ENCODE measurements at places on chromosomes 4 and X.

- DNase-seq = no peak
Observed at GRCh38 chr4:168604496-168605373, 107.9 kb downstream of the PALLD start.

GRCh38 chr4:187464573-187464972 is 531.0 kb upstream of the ZFP42 start:
- DNase-seq = no peak

DNA sequence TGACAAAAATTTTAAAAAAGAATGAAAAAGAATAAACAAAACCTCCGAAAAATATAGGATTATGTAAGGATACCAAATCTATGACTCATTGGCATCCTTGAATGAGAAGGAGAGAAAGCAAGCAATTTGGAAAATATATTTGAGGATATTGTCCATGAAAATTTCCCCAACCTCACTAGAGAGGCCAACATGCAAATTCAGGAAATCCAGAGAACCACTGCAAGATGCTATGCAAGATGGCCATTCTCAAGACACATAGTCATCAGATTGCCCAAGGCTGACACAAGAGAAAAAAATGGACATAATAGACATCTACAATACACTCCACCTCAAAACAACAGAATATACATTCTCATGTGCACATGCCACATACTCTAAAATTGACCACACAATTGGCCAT is 135.9 kb upstream of the SPANXB1 start:
- no peak for DNase-seq

GRCh38 chr4:73777612-73778011 is 37.2 kb downstream of the CXCL8 start:
- DNase-seq = no peak

DNA sequence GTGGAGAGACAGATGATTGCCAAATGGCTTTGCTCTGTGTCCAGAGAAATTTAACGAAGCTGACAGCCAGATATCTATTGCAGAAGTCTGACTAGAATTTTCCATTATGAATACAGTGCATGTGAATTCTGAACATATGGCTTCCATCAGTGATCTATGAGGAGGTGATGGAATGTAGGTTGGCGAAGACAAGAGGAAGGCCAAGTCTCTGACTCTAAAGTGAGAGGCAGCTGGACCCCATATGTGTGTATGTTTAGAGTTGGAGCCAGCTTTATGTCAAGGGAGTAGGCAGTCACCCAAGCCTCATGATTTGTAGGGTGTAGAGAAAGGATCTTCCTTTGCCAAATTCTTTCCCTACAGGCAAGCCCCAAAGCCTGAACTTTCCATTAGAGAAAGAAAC is 76.2 kb upstream of the TEX13D start:
- DNase-seq = no peak

- DNase-seq = no peak
Observed at GRCh38 chr4:152283801-152284470, 252.0 kb downstream of the FBXW7 start.

DNA sequence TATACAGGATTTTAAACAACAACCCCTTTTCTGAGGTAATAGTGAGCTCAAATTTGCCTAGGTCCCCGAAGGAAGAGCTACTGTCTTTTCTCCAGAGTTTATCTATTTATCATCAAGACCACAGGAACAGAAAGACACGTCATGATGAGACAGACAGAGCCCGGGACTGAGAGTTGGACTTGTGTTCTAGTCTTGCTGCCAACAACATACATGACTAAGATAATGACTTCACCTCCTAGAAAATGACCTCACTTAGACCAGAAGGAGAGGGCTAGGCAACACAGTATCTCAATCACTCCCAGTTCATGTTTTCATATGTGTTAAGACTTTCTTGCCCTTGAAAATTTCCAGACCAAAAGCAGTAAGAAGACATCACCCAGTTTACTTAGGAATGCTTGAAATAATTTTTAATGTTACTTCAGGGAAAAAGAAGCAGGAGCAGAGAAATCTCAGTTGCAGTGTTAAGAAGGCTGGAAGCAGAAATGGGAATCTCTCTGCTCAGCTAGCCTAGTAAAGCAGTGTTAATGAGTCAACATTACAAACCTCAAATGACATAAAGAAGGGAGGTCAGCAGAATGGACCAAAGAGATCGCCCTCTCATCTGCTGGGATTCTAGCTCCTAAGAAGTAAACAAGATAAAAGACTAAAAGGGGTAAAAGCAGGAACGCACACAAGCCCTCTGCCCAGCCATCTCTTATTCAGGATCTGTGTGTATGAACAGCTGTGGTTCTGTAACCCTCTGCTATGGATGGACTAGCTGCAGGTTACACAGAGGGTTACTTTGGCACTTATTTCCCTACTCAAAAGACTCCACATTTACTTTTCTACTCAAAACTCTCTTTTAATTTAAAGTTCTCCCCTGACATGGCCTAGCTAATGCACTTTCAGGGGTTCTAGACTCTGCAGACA is 24.8 kb downstream of the PDGFC start:
- no peak for DNase-seq

GRCh38 chrX:38260231-38260630 is 39.6 kb upstream of the SRPX start:
- DNase-seq = no peak

- no peak for DNase-seq
Observed at GRCh38 chr4:80266902-80267380, 477 bp downstream of the FGF5 start.

GRCh38 chr4:53693909-53694308 is 102.6 kb upstream of the LNX1 start:
- DNase-seq = no peak

DNA sequence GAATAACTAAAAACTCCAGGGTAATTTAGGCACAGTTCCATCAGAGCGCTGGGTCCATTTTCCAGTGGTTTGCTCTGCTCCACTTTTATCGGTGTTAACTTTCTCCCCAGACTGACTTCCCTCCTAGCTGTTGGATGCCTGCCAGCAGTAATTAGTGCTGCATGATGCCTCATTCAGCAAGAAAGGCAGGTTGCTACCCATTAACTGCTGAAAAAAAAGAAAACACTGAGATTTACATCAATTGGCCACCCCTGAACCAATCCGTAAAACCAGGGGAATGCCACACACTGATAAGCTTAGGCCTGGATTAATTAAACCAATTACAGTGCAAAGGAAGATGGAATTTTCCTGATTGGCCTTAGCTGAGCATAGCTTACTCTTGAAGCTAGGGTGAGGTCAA is 182.4 kb upstream of the CXXC4 start:
- DNase-seq = no peak

GRCh38 chr4:81684352-81684751 is 212.6 kb upstream of the RASGEF1B start:
- no peak for DNase-seq

DNA sequence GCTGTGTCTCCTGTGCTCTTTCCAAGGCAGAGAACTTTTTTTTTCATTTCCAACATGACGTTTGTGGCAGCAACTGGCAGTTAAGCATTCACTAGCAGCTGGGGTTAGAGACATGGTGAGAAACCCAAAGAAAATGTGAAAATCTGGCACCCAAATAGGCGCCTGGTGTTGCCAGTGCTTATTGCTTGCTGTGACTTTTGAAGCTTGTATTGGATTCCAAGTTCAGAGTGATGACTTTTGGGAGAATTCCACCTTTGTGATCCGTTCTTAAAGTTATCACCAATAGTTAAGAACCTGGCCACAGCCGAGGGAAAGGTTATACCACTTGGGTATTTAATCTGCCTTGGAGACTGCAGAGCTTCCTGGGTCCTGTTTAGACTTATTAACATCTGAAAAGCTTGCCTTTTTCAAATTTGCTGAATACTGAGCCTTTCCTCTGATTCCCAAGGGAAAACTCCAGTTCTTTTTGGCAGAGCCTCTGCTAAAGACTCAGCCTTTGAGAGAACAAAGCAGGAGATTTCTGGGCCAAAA is 101.0 kb downstream of the OPHN1 start:
- DNase-seq = no peak

DNA sequence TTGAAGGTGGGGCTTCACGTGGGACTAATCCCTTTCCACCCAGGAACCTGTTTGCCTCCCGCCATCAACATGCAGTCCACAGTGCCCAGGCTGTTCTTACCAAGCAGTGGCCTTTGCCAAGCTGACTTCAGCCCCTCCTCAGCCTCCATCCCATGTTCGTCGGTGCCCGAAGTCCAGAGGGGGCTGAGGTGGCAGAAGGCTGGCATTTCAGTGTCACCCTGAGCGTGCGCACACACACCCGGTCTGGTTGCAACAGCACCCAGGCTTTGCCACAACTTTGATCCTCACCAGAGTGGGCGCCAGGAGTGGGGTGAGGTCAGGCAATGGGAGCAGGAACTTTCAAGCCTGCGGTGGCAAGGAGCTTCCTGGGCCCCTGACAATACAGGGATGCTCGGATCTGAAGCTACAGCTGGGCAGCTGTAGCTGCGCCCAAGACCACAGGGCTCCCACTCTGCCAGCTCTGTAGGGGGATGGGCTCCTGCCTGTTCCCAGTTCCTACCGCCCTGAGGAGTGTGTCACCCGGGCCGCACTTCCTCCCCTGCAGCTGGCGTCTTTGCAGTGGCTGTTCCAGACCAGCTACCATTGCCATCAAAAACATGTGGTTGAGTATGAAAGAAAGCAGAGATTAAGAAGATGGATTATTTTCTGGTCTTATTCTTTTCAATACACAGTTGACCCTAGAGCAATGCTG is 428.0 kb downstream of the EPHA5 start:
- no peak for DNase-seq
